ENCODE measurements at places on chromosomes 6 and 20. TPM values are rescaled to one million over a fixed set of nuclear protein-coding genes. Genes with fewer than 3 reads are reported as not detected.

DNA sequence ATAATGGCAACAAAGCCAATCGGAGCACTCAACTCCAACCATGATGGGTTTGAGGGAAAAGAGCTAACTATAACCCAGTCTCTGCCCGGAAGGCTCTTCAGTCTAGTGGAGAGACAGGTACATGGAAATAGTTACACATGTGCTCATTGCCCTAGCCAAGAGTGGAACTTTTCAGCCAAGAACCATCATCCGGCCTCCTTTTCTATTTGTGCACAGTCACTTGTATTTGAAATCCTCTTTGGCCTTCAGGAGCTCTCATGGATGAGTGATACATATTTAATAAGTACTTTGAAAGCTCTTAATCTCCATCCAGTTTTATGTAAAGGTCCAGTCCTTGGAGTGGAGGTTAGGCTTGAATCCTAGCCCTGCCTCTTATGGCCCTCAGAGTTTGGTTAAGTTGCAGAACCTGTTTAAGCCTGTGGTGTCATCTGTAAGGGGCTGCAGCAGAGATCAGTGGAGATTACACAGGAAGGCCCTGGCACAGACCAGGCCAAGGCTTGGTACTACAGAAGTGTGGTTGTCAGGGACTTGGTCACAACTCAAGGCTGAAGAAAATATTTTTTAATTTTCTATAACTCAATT, 72.3 kb upstream of the SMLR1 start:
- DNase-seq: no peak

DNA sequence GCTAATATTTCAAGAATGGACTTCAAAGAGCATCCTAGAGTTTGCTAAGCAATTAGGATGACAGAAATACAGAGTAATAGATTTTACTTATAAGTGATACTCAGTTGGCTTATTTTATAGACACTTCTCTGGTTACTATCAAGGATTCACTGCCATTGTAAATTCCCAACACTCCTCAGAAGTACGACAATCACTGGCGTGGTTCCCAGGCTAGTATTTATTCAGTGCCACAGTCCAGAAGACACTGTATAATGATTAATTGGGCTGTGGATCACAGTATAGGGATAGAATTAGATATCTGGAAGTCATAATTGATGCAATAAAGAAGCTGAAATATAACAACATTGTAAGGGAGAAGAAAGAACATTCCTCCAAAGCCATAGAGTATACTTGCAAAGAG, 15.7 kb downstream of the MANEA start:
- DNase-seq: no peak

Gene PDRG1
- 1.2 TPM for total RNA-seq

DNA sequence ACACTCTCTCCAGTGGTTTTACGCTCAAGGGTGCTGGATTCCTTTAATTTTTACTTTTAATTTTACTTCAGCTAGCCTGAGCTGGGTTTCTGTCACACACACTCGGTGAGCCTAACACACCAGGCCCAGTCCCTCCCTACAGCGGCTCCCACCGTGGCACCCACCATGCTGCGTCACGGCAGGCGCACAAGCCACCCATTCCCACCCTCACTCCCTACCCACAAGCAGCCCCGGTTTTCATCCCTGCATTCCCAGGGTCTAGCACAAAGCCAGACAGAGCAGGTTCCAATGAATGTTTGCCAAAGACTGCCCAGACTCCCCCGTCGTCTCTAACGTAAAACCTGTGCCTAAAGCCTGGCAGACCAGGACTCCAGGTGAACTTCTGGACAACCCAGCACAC, 50.3 kb downstream of the MYH7B start:
- peak; percentile 4 for DNase-seq

GRCh38 chr6:128252341-128253176, 267.8 kb downstream of the PTPRK start:
- DNase-seq: no peak

Gene EYS
- not detected for total RNA-seq

DNA sequence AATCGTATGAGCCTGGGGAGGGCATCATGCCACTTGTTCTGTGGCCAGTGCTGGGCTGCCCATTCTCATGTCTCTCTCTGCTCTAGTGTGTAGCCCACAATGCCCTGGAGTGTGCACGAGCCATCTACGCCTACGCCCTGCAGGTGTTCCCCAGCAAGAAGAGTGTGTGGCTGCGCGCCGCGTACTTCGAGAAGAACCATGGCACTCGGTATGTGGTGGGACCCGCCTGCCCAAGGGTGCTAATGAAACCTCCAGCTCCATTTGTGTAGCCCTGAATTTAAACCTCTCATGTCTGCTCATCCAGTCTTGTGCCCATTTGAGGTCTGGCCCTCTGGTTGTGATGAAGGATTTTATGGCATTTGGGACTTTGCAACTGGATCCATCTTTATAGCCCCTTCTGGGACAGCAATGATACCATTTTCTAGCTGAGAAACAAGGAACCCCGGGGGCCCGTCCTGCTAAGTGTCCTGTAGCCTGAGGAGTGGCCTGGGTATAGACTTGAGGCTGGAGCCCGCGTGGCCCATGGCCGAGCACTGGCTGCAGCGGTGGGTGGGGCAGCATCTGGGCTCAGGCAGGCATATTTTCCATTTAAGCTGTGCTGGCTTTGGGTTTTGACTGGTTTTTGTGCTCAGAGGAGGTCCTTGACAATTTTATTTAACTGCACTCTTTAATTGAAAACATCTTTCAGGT, 13.2 kb upstream of the C20orf204 start:
- DNase-seq: no peak
